ENCODE measurements at places on chromosomes 16 and 17.

DNA sequence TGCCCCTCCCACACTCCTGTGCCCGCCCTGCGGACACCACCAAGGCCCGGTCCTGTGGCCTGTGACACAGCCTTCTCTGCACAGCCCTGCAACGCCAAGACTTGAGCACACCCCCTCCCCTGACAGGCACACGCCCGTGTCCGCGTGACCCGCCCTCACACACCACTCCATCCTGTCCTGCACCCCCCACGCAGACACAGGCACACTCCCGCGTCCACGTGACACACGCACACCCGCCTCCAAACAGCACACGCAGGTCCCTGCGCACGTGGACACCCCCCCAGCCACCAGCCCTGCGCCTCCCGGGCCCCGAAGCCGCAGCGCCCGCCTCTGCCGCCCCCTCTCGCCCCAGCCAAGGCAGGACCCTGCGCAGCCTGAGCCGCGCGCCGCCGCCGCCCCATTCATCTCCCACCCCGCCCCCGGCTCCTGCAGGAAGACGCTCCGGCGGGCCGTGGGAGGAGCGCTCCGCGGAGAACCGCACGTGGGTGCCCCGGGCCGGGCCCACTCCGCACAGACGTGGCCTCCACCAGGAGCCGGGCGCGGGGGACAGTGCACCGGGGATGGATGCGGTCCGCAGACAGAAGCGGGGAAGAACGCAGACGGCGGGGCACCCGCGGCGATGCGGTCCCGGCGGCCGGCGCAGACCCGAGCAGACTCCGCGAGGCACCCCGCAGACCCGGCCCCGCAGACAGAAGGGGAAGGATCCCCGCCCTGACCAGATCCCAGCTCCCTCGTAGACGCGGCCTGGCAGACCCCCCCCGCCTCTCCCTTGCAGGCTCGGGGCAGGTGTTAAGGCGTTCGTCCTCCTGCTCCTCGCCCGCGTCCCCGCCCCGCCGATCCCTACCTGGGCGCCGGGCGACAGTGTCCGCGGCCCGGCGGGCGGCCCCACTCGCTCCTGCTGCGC, 506 bp downstream of the CAMKK1 start:
- peak; percentile 52 for DNase-seq

DNA sequence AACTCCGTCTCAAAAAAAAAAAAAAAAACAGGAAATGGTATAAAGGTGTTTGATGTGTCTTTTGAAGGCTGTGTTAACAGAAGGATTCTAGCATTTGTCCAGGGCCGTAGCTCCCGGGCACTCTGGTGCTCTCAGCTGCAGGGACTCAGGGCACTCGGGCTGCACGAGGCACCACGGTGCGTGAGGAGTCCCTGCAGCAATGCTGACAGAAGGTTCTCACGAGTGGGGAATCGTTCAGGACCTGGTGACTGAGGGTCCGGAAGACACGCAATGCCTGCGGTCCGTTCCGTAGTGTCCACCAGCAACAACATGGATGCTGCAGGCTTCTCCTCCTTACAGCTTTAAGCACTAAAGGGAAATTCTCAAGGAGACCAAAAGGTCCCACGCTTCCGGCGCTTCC, 12.6 kb upstream of the FAAP100 start:
- DNase-seq: no peak

- DNase-seq: no peak
These were observed 21.9 kb downstream of the STAT5A start for GRCh38 chr17:42309986-42310786.

GRCh38 chr17:66580956-66581391, 253.9 kb upstream of the CACNG5 start:
- DNase-seq: no peak

DNA sequence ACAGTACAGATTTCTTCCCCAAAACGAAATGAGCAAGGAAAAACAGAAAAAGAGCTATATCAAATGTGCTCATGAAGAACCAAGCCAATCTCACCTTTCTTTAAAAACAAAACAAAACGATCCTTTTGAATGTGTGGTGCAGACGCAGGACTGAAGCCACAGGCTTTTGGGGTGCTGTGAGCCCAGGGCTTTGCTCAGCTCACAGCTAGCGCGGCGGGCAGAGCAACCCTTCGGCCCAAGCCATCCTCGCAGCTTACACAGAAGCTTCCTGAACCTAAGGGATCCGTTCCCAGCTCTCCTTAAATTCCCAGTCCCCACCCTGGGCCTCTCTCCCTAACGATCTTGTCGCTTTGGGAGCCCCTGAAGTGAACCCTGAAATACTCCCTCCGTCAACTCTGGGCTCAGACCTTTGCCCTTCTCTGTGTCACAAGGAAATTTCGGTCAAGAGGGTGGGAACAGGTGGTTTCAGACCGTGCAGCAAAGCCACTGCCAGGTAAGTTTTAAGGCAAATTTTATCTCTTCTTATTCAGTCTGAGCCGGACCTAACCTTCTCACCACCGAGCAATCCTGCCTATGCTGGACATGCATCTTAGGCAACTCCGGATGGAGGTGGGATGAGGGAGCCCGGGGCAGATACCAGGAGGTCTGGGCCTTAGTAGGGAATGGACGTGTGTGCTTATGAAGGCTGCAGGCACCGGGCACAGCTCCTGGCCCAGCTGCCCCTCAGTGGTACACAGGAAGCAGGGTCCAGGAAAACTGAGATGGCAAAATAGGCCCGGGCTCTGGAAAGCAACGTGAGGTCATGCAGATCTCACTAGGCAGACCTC, 52.0 kb downstream of the COTL1 start:
- no peak for DNase-seq

Measured in NCI-H226 (cell line).